ENCODE measurements at places on chromosomes 4 and X.

- DNase-seq = no peak
Measured at GRCh38 chr4:84024405-84024804, 474.7 kb downstream of the NKX6-1 start.

DNA sequence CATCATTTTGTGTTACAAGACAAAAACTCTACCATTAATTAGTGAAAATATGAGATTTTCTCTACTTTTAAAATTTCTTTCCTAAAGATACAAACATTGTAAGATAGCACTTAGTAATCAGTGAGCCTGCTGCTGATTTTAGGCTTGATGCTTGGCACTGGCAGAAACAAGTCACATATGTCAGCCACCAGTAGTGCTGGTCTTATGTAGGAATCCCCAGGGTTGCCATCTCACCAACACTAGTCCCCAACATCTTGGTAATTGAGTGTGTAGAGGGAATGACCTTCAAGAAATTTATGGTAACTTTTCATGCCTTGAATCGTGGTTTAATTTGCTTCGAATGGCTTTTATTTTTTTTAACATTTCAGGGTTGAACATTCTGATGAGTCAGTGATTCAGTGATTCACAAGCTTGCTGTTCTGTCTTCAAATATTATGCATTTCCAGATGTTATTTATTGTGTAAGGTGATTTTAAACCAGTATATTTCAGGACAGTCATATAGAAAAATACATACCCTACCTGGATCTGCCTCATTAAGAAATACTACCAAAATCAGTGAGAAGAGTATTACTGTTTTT lies 11.9 kb downstream of the EXOC1 start:
- DNase-seq = peak; percentile 49

DNA sequence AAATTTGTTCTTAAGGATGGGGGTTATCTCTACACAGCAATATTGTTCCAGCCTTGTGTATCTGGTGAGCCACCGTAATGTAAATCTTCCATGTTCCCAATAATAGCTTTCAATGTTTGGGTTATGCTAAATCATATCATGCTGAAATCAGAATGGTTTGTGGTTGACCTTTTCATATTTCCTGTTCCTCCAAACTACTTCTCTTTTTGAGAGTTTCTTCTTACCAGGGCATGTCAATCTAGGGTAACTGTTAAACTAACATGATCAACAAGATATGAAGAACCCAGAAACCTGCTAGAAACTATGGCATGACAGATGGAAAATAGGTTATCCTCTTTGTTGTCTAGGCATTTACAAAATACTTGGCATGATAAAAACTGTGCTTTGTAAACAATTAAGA lies 22.0 kb downstream of the TNMD start:
- no peak for DNase-seq

DNA sequence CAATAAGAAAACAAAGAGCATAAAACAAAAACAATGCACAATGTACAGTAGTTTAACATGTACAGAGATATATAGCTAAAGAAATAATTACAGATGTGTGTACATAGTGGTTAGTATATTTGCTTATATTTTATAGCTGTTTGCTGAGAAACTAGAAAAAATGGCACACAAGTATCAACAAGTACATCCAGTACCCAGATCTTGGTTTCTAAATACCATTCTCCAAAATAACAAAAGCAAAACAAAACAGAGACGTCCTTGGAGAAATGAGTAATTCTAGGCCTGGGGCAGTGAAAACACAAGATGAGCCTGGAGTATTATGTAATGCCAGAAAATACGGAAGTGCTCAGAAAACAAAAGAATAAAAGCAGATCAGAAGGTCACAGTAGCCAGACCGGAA lies 189.6 kb downstream of the TMEM47 start:
- DNase-seq = no peak

DNA sequence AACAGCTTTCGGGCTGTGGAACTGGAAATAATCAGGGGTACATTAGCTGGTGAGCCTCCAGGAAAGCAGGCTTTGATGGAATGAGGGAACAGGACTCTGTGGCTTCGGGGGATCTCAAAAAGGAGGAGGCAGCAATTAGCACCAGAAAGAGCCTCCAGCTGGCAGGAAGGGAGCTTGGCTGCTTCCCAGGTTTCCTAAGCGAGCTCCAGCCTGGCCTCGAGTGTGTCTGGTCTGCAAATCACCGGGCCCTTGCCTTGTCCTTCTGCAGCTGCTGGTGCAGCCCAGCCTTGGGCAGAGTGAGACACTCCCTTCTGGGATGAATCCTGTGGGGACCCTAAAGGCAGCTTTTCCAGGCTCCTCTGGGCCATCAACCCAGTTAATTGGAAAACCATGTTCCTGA lies 10.7 kb upstream of the PDHA1 start:
- peak; percentile 5 for DNase-seq

Data from fibroblast of skin of left quadriceps (primary cell).